Activated CD4-positive, alpha-beta T cell treated with anti-CD3 and anti-CD28 coated beads, Interleukin-2, amount 50 U/mL, for 24 hours (primary cell): ENCODE measurements at places on chromosomes 7 and 10.

GRCh38 chr10:118238573-118239235 is 103.4 kb downstream of the FAM204A start:
- no peak for DNase-seq

DNA sequence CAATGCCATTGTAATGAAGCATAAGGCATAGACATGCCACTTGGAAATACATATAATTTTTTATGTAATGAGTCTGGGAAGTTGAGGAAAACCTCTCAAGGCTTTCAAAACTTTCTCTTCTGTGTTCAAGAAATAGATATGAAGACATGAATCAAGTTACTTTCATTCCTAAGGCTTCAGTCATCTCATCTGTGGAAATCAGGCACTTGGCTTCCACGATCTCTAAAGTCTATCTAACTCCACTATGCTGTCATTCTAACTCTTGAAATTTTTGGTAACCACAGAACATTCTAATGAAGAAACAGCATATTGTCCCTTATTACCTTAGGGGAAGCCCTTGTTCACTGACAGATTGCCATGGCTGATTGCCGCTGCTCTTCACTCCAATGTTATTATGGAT is 242.6 kb downstream of the CNTNAP2 start:
- DNase-seq, result no peak

GRCh38 chr7:16404636-16405035 is 16.7 kb downstream of the CRPPA start:
- DNase-seq, result no peak

- no peak for DNase-seq
Measured at GRCh38 chr10:79985481-79986072, 36.7 kb upstream of the SFTPD start.

DNA sequence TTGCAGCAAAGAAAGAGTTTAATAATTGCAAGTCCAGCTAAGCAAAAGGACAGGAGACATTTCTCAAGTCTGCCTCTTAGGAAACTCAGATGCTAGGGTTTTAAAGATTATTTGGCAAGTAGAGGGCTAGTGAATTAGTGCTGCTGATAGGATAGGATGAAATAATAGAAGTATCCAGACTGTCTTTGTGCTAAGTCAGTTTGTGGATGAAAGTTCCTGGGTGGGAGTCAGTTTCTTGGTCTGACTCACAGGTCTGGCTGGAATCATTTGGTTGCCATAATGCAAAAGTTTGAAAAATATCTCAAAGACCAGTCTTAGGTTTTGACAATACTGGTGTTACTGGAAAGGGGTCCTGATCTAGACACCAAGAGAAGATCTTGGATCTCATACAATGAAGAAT is 42.6 kb upstream of the INHBA start:
- no peak for DNase-seq

- DNase-seq, result no peak
Measured at GRCh38 chr10:94361171-94361794, 1.5 kb downstream of the NOC3L start.

DNA sequence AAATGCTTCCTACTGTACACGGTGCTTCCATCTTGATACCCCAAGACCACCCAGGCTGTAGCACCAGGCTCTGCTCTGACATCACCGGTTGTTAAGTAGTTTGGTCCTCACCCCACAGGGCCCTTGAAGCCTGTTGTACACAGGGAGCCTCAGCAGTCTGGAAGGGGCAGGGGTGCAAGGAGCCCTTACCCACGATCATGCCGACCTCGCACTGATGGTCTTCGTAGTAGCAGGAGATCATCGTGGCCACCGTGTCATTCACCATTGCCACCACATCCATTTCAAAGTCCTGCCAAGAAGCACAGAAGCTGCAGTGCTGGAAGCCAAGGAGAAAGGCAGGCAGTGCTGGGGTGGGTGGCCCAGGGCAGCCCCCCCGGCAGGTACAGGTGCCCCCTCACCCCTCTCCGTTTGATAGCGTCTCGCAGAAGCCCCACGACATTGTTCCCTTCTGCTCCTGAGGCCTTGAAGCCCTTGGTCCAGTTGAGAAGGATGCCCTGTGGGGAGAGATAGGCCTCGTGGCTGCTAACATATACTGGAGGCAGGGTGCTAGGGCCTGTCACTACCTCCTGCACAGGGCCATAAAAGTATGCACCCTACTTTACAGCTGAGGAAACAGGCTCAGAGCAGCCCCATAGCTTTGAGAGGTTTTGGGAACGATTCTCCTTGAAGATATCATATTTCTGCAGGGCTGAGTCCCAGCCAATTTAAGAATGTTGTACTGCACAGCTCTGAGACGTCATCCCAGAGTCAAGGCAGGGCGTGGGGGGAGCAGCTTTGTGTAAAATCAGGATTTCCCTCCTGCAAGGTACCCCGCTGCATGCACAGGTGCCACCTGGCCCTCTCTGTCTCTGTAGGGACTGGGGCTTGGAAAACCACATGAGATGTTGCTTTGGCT is 8.7 kb upstream of the MYL7 start:
- no peak for DNase-seq

- no peak for DNase-seq
Measured at GRCh38 chr10:27794157-27794556, 48.5 kb upstream of the MKX start.

DNA sequence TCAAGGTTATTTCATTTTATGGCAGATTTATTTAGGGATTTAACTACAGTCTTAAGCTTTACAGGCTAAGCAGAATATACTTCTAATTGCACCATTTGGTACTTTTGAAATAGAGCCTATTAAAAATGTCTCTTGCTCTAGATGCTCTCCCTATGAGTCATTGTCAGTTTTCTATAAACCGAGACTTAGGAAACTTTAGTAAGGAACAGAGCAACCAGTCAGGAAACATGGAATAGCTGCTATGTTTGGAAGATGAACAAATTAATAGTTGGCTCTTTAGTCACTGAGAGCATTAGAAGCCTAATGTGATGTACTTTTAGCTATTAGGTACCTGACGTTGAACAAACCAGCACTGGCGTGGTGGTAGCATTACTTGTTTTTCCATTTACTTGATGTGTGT is 35.3 kb downstream of the INPP5F start:
- no peak for DNase-seq

DNA sequence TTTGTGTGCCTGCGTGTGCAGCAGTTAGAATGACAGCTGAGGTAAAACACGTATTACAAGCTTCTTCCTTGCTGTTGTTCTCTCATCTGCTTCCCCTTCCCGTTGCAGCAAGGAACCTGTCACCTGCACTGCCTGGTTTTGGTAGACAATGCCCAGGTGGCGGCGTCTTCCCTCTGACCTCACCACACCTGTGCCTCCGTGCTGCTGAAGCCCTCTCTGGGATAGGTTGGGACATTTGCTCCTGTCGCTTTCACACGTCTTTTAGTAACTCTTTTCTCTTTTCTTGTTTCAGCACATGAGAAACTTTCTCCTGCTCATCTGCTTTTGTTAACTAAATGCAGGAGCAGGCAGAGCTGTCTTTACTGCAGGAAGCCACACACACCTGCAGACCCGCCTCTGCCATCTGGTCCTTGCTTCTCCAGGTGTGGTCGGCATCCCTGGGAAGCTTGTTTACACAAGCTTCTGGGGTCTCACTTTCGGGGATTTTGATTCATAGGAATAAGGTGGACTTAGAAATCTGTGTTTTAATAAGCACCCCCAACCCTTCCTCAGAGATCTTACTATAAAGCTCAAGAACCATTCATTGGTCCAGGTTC is 60.7 kb upstream of the EXOC6 start:
- no peak for DNase-seq

GRCh38 chr7:118057404-118057803 is 126.6 kb upstream of the LSM8 start:
- DNase-seq, result no peak
